ENCODE measurements at places on chromosomes 16 and 17.

DNA sequence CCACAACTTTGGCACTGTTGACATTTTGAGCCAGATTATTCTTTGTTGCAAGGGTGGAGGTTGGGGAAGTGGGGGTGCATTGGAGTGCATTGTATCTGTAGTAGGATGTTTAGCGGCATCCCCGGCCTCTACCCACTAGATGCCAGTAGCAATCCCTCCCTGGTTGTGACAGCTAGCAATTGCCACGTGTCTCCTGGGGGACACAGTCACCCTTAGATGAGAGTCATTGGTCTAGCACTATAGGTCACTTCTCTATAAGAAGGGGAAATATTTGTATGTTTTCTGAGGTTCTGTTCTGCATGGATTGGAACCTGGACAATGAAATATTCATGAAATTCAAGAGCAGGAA lies 32.4 kb downstream of the MSI2 start:
- no peak for DNase-seq

DNA sequence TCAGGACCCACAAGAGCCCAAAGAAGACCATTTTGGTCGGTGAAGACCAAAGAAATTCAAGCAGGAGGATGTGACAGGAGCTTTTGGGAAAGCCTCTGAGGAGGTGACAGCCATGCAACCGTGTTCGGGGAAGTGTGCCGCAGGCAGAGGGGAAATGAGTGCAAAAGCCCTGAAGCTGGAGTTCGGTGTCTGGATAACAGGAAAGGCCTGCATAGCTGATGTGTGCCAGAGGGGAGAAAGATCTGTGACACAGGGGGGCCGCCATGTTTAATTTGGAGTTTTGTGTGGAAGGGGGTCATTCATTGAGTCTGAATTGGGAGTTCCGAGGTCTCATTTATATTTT lies 870 bp upstream of the ZC3H7A start:
- DNase-seq: no peak

GRCh38 chr16:67026570-67026969 lies 2.4 kb upstream of the CBFB start:
- DNase-seq: no peak

GRCh38 chr16:12017558-12017957 lies 41.0 kb downstream of the SNX29 start:
- DNase-seq: no peak

- DNase-seq: no peak
Observed at GRCh38 chr17:58788199-58788598, 32.5 kb downstream of the PPM1E start.

- DNase-seq: no peak
Observed at GRCh38 chr16:19830902-19831560, 53.6 kb downstream of the GPRC5B start.

GRCh38 chr16:11029948-11030347 lies 85.6 kb downstream of the CLEC16A start:
- no peak for DNase-seq
